ENCODE measurements at places on chromosomes 7 and 10.

DNA sequence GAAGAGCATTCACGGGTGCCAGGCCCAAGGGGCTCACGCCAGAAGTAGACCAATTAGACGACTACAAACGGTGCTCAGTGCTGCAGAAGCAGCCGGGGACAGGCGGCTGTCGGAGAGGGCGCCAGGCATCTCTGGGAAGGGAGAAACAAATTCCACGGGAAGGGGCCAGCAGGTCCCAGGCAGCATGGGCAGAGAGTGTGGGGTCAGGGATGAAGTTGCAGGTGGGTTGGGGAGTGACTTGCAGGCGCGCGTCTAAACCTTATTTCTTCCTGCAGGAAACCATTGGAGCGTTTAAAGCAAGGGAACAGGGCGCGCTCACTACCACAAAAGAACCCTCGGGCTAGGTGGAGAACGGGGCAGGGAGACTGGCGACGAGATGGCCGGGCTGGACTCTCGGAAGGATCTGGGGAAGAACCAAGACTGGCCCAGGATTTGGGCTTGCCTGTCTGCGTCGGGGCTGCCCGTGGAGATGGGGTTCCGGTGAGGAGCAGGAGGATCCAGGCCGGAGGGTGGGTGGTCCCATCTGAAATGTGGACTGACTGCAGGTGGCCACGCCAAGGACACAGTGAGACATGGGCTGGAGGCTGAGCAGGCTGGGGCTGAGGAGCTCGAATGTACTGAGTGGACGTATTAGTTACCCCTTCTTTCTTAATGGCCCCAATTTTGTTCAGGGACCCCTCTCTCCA, 116.3 kb upstream of the DIP2C start:
- no peak for DNase-seq

- no peak for DNase-seq
Observed at GRCh38 chr7:106575138-106575823, 85.7 kb downstream of the CCDC71L start.

DNA sequence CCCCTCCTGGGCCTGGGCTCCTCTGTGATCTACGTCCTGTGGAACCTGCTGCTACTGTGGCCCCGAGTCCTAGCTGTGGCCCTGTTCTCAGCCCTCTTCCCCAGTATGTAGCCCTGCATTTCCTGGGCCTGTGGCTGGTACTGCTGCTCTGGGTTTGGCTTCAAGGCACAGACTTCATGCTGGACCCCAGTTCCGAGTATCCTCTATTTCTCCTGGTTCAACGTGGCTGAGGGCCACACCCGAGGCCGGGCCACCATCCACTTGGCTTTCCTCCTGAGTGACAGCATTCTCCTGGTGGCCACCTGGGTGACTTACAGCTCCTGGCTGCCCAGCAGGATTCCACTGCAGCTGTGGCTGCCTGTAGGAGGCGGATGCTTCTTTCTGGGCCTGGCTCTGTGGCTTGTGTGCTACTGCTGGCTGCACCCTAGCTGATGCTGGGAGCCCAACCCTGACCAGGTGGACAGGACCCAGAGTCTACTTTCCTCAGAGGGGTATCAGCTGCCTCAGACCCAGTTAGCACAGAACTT, 37.8 kb upstream of the MMD2 start:
- DNase-seq = no peak

DNA sequence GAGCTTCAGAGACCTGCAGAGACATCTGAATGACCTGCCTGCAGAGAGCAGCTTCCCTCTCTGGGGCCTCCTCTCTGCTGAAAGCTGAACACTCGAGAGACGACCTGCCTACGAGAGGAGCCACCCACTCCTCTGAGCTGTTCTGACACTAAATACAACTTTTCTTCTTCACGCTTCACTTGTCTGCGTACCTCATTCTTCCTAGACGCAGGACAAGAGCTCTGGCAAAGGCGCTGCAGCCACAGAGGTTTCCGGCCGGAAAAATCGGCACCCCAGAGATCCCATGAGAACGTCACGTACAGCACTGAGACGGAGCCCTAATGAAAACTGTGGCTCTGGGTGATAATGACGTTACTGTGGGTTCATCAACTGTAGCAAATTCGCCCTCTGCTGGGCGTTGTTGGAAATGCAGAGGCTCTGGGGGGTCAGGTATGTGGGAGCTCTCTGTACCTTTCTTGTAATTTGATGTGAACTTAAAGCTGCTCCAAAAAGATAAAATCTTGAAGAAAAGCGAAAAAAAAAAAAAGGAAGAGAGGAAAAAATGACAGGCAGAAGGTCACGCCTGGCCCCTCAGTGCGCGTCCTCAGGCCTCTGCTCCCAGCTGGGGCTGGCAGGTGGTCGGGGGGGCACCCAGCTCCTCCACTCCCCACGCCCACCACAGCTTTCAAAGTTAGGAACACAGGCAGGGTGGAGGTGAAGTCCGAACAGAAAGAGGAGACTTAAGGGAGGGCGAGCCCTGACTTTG, 120.7 kb downstream of the DYNC2I1 start:
- peak; percentile 94 for DNase-seq

DNA sequence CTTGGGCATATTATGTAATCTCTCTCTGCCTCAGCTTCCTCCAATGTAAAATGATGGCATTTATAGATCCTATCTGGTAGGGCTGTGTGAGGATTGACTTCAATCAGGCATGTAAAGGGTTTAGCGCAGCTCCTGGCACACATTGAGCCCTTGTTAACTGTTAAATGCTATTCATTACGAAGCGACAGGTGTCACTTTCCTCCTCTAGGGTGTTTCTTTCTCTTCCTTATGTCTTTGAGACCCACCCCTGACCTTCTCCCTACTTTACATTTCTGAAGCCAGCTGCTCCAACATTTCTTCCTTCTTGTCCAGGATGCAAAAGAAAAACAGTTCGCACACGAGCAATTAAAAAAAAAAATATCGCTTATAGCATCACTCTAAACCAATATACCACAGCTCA, 5.7 kb upstream of the R3HCC1L start:
- DNase-seq = no peak

GRCh38 chr7:31788883-31789680, 102.1 kb downstream of the PPP1R17 start:
- no peak for DNase-seq

DNA sequence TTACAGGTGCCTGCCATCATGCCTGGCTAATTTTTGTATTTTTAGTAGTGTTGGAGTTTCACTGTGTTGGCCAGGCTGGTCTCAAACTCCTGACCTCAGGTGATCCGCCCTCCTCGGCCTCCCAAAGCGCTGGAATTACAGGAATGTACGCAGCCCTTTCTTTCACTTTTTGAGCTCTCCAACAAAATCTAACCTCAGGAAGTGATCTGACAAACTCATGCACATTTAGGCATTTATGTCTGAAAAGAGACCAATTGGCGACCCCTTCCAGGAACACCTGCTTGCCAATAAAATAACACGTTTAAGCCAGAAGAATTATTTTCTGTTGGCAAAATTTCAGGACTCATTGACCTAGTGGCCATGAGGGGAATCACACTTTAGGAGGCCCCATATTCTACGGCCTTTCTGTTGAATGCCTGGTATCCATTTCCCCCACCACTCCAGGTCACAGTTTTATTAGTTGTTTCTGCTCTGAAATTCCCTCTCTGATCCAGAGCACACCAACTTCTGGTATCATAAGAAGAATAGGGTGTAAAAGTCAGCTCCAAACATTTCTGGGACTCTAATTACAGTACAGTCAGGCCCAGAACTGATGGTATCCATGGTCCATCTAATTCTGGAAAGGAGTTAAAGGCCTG, 65.8 kb upstream of the FRMD4A start:
- DNase-seq = no peak

- DNase-seq = no peak
Observed at GRCh38 chr7:26103596-26103995, 48.4 kb upstream of the NFE2L3 start.

GRCh38 chr10:17081431-17081830, 48.2 kb downstream of the CUBN start:
- no peak for DNase-seq

GRCh38 chr10:46288601-46289206, 1.9 kb downstream of the ANTXRL start:
- no peak for DNase-seq

DNA sequence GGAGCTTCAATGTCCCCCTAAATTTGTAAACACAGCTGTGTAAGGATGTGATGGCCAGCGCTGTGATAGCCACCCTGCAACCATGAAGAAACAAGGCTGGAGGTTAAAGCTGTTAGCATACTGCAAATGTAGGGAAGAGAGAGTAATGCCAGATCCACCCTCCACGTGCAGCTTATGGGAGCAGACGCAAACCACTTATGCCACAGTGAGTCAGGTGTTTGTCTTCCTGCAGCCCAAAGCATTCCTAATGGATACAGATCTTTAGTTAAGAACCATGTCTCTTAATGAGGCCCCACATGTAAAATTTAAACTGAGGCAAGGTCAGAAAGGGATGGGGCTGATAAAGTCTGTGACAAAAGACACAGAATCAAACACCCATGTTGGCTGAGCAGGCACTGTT, 13.6 kb upstream of the MYL7 start:
- DNase-seq = no peak

DNA sequence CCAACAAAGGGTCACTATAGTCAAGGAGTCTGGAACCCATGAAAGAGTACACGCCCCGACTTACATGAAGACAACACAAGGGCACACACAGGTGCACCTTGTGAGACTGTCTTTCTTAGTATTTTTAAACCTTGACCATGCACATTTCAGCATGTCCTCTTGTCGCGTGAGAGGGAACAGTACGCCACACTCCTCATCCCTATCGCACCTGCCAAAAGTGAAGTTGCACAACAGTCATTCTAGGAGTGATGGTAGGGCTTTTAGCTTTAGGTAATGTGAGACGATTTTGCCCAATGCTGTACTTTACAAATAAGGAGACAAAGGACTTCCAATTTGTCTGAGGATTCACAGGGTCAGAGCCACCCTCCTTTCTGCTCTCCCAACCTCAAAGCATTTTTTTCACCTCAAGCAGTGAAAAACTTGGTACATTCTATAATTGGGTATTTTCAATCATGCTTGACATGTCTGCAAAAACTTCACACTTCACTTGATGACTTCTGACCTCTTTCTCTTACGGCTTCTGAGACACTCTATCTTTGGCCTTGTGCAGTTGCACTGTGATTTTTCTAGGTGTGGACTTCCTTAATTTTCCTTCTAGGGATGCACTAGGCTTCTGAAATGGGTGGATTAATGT, 173.9 kb upstream of the GRB10 start:
- DNase-seq = no peak

DNA sequence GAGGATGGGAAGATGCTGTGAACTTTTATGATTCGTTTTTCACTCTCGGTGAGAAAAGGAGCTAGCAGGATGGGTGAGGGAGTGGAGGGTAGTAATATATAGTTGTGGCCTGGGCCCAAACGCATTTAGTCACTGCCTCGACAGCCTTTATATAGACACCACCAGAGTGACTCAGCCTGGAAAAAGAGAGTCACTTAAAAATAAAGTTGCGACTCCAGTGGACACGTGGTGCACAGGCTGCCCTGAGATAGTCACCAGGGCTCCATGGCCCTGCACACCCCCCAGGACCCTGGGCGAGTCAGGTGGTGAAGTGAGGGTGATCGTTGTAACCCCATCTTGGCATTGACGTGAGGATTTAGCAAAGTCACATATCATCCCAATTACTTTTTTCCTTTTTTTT, 106.7 kb downstream of the CUX1 start:
- DNase-seq = no peak

GRCh38 chr7:121339082-121339481, 10.3 kb downstream of the WNT16 start:
- DNase-seq = no peak

GRCh38 chr7:95199779-95200558, 124.4 kb downstream of the PON1 start:
- DNase-seq = no peak

GRCh38 chr7:137480824-137481365, 137.4 kb upstream of the PTN start:
- DNase-seq = no peak

DNA sequence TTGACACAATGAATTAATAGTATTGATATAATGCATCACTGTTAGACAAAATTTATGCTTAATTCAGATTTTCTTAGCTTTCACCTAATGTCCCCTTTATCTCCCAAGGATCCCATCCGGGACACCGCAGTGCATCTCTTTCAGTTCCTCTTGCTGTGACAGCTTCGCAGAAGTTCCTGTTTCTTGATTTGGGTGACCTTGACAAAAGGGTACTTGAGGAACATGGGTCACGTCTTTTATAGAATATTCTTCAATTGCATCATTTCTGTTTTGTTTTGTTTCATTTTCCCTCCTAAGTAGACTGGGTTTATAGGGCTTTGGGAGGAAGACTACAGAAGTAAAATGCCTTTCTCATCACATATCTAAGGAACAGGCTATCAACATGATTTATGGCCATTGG, 453.2 kb downstream of the DPP6 start:
- DNase-seq = no peak

DNA sequence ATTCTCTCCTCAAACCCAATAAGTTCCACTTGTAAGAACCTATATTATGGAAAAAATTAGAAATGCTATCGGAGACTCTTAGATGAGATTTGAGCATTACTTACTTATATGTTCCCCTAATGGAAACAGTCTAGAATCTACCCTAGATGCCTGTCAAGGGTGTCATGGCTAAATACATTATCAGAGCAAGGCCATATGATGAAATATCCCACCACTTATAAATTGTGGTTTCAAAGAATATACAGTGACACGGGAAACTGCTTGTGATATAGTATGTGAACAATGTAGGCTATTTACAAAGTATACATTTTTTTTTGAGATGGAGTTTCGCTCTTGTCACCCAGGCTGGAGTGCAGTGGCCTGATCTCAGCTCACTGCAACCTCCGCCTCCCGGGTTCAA, 46.3 kb upstream of the CTBP2 start:
- no peak for DNase-seq

GRCh38 chr7:143495851-143496250, 18.2 kb downstream of the TAS2R41 start:
- DNase-seq = no peak

DNA sequence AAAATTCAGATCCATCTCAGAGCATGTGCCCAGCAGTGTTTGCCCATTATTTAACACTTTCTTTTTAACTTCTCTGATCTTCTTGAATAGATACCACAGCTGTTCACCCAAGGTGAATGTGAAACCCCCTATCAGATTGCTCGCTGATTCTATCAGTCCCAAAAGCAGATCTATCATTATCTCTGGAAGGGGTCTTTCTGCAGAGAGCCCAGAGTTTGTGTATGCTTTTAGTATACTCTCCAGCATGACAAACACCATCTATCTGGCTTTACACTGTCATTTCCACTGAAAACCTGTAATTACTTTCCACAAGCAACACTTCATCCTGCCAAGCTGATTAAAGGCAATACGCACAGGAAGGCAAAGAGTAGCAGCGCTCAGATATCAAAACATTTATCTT, 168.2 kb downstream of the CACNA2D1 start:
- no peak for DNase-seq

Measured in activated CD4-positive, CD25-positive, alpha-beta regulatory T cell (primary cell).